ENCODE measurements at places on chromosomes 6 and 20.

DNA sequence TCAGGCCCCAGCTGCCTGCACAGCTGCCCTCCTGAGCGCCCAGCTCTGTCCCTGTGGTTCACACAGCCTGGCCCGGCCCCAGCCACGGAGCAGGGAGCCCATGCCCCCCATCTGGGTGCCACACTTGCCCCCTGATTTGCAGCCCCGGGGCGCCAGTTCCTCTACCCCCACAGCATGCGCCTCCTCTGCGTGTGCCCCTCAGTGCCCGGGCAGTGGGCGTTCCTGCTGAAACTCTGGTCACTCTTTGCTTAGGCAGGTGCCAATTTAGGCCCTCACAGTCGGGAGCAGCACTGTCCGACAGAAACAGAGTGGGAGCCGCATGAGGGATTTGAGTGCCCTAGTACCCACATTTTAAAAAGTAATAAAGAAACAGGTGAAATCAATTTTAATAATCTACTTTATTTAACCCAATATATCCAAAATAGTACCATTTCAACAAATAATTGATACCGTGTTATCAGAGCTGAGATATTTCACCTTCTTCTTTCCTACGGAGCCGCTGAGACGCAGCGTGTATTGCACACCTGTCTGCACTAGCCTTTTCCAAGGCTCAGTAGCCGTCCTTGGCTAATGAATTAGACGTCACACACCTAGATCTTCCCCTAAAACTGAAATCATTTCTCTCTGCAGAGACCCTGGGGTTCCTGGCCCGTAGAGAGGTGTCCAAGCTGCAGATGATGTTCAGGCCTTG is 106.4 kb downstream of the ASXL1 start:
- no peak for DNase-seq

GRCh38 chr20:64115171-64115911 is 8.0 kb upstream of the NPBWR2 start:
- no peak for DNase-seq

GRCh38 chr20:48941467-48941866 is 20.0 kb downstream of the ARFGEF2 start:
- DNase-seq, result no peak

DNA sequence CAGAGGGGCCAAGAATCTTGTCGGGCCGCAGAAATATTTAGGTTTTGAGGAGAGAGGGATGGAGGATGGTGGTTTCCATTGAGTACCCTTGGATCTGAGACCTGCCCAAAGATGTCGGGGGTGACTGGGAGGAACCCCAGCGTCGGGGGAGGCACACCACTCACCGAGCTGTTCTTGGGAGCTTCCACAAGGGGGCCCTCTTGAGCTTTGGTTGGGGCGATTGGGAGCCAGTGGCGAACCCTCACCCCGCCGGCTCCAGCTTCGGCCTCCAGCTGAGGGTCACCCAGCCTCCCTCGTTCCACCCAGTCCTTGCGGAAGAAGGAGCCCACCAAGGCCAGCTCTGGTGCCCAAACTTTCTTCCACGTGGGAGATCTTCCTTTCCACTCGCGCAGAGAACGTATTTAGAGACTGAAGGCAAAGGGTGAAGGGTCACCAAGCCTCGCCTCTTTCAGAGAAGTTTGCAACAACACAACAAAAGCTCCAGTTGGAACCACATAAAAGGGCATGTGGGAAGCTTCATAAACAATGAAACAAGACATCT is 33.6 kb downstream of the APCDD1L start:
- peak; percentile 70 for DNase-seq

GRCh38 chr6:170561555-170561954 is 7.4 kb downstream of the TBP start:
- DNase-seq, result no peak

DNA sequence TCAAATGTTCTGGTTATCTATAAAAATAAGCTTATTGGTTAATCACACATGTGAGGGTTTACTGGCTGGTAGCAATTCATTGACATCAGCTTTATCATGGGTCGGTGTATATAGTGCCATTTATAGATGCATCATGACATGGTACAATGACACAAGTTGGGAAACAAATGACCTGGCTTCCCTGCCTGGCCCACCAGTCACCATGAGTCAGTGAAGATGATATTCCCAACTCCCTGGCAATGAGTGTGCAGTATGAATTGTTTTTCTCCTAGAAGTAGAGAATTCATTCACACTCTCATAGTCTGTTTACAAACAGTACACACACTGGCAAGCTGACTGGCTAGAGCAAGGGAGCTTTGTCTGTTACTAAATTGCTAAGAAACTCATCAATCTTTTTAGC is 37.2 kb upstream of the CALHM6 start:
- no peak for DNase-seq
